ENCODE measurements at places on chromosomes 1 and 21.

DNA sequence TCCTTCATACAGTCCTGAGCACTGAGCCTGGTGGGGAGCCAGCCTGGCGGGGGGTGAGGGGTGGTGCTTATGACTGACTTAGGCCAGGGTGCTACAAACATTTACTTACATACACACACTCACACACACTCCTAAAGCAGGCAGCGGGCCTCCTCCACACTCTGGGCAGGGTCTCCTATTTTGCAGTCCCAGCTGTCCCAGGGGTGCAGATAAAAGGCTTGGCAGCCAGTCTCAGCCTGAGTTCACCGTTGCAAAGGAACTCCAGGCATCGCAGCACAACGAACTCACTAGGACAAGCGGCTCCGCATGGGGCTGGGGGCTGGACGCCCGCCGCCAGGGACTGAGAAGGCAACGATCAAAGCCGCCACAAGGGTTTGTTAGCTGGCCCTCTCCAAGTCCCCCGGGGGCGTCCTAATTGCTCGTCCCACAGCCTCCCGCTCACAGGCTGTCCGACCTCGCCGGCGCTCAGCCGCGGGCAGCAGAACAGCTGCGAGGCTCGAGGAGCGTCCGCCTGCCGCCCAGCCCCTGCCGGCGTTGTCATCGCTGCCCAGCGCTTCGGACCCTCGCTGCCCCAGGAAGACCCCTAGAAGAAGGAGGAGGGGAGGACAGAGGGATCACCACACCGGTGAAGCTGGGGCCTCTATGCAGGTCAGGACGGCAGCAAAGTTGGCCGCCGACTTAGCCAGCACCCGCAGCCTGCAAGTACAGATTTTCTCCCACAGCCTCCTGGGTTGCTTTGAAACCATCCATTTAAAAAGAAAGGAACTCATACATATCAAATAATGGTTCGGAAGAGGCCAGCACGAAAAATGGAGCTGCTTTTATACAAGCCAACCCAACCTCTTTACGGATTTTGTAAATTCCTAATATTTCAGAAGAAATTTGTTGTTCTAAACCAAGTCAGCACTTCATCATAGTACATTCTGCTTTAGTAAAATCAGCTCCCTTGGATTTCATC, 6.2 kb downstream of the BARHL2 start:
- no peak for DNase-seq

DNA sequence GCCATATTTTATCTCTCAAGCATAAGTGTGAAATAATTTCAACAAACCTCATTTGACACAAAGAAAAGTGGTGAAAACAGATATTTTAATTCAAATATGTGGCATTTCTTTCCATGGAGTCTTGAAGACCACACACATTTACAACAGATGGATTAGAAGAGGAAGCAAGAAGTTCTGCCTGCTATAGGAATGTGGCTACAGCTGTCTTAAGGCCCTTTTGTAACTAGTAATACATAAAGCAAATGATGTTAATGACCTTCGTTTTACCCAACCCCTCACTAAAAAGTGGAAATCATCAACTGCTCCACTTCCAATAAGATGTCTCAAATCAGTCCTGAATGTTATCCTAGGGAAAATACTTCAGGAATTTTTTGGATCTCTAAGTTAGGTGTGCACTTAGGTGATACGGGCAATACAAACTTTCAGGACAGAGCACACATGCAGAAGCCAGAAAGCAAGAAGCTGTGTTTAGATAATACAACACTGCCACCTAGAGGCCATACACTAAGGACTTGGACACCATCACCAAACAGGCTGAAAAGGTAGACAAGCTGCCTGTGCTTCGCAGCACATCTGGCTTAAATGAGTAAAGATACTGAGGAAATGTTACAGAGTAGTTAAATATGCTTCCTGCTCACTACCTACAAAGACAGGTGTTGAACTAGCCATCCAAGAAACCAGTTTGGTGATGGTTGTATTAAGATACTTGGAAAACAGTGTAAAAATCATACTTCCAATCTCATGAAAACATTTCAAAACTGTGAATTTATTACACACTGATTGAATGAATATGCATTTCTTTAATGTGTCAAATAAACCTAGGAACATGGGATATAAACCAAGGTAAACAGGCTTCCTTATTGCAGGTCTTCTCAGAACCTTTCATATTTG, 24.4 kb downstream of the RRAGC start:
- no peak for DNase-seq

DNA sequence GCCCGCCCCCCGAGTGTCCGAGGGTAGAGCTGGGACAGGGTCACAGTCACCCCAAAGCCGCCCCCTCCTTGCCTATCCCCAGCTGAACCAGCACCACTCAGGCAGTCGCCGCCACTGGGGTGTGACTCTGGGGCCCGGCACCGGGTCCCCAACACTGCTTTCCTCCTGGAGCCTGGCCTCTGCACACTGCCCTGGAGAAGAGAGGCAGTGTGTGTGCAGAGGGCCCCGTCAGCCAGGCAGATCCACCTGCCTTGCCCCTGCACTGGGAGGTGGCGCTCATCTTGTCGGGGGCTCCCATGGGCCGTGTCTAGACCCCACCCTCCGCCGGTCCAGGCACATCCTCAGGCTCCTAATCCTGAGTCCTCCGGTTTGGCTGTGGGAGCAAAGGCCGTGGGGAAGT, 15.7 kb downstream of the FAAP20 start:
- no peak for DNase-seq

- no peak for DNase-seq
Measured at GRCh38 chr1:167916766-167917511, 3.0 kb upstream of the ADCY10 start.

DNA sequence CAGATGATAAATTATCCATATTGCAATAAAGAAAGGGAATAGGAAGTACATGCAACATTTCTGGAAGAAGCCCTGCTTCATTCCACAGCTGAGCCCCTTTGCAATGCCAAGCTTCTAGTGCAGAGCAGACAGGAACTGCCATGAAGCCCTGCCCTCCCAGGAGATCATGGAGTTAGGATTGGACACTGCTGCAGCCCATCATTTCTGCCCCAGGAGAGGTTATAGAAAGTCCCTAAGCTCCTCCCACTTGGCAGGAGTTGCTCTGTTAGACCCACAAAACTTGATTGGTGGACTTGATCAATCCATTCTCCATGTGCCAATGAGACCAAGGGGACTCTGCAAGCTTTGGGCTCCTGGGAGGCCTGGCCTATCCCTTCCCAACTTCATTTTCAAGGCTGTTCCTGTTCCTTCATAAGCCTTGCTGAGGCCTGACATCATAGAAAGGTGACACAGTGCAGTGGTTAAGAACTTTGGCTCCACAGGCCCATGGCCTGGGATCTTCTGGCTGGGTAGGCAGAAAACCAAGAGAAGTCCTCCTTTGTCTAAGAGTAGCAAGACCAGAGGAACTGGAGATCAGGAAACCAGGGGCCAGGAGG, 1.3 kb upstream of the LAPTM5 start:
- no peak for DNase-seq
